ENCODE measurements at places on chromosomes 6 and 20.

DNA sequence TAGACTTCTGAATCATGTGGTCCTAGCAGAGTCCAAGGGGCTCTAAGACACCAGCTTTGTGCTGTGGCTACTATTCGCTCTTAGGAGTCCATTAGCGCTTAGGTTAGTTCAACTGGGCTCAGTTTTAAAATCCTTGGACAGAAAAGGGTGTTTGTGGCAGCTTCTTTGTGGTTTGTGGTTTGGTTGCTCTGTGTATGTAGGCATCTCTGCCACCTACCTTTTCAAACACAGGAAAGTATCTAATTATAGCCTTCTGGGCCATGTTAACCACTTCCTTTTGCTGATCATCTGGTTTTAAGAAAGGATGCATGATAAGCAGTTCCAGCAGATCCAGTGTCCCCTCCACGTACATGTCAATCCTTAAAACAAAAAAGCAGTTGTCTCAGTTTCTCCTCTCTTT, 10.8 kb downstream of the GSTA4 start:
- no peak for DNase-seq

DNA sequence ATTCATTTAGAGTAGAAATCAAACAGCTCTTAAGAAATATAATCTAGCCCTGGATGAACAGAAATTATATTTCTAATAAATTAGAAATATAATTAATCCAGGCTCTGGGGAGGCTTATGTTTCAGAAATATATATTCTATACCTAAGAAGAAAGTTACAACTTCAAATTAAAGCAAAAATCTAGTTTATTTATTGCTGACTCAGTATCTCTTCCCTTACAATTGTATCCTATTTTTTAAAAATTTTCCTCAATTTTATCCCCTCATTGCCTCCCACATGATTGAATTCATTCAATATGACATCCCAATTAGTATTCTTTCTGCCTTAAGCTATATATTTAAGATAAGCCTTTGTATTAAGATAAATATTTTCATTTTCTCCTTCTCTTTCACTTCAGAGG, 71.4 kb downstream of the HS3ST5 start:
- DNase-seq, result no peak

DNA sequence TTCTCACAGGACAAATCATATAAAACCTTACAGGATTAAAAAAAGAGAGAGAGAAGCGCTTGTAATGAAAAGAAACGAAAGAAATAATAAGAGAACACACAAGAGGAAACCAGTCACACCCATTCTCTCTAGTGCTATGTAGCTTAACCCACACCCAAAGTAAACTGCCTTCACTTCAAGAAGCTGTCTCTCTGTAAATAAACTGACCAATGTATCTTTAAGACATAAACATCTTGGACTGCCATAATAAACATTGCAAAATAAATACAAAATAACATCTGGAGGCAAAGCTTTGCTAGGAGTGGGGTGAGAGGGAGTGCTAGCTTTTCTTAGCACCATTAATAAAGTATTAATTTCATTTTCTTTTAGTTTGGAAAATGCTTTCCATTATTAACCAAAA, 61.6 kb upstream of the RNF146 start:
- DNase-seq, result no peak

- DNase-seq, result no peak
Measured at GRCh38 chr6:135521431-135521830, 23.9 kb upstream of the AHI1 start.

- DNase-seq, result no peak
Measured at GRCh38 chr6:87391334-87391733, 16.4 kb upstream of the CFAP206 start.

DNA sequence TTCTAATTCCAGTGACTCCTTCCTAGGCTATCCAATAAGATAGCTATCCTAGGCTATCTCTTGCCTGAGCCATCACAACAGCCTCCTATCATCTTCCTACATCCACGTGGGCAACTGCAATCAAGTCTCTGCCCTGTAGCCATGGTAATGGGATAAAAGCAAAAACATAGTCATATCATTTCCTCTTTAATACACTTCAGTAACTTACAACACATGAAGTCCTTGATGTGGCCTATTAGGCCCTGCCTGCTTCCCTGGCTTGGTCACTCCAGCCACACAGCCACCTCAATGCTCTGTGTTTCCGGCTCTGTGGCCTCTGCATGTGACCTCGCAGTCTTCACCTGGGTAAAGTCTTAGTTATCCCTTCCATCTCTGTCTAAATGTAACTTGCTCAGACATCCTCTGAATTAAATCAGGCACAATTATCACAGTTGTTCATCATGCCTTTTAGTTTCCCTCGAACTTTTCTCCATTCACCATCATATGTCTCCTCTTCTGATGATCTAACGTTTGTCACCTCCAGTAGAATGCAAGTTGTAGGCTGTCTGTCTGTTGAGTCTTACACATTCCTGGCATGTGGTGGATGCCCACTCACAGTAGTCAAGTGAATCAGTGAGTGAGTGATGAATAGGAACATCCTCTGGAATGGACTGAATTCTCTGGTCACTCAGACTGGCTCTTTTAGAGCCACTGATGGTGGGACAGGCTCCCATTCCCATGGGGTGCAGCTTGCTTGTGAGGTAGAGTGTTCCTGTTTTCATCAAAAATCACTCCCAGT, 229.4 kb downstream of the TBC1D7 start:
- DNase-seq, result no peak

DNA sequence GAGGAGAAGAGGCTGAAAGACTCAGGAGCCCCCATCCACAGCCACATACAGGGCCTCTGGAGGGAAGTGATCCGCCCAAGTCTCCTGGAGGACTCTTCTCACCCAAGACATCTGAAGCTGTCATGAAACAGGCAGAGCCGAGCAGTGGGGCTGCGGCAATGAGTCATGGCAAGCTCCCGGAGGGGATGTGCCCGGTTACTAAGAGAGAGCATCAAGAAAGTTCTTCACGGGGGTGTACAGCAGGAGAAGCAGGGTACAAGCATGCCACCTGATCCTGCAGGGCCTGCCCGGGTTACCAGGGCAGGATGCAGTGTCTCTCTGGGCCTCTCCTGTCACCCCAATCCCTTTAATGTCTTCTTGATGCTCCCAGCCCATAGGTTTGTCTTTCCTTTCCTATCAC, 21.1 kb downstream of the TRIM26 start:
- DNase-seq, result no peak

DNA sequence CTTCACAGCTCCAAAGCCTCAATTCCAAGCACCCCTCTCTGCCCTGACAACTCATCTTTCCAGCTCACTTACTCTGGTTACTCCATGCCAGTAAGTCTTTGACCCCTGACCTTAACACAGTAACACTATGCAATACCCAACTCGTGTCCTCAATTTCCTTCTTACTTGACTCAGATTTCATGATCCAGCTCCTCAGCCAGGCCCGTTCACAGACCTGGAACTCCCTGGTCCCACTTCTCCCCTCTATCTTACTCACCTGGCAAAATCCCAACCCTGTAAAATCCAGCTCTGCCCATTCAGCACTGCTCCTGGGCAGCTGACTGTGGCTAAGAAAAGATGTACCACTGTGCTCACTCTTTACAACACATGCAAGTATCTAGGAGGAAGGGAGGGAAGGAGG, 7.9 kb downstream of the GNL1 start:
- DNase-seq, result no peak

DNA sequence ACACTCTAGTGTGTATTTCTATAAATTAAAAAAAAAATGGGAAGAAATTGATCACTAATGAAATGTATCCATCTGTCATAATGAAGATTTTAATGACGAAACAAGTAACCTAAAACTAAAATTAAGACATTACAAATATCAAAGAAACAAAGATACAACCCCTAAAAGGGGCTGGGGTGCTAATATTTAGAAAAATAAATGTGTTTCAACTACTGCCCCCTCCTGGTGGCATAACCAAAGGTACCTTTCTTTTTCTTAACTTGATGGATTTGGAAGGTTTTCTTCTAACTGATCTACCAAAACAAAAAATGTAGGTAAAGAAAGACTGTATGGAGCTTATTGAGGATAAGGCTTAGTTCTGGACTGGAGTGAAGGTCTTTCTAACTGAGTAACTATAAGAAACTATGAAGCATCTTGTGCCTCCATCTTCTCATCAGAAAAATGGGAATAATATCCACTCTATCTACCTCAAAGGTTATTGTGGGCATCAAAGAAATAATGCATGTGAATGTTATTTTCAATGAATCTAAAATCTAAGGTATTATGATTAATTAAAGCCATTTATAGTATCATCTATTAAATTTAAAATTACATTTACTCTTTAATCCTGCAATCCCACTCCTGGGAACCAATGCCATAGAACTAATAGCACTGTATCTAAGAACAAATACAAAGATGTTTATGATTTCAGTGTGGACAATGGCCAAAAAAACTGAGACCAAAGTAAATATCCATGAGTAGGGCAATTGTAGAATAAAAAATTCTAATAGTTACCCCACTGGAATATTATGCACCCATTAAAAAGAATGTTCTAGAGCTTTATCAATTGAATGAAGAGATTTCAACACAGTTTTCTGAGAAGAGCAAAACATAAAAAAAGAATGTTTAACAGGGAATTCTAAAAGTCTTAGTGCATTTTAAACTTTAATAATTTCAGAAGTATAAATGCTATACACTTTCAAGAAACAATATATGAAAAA, 117.2 kb downstream of the BACH2 start:
- DNase-seq, result no peak

DNA sequence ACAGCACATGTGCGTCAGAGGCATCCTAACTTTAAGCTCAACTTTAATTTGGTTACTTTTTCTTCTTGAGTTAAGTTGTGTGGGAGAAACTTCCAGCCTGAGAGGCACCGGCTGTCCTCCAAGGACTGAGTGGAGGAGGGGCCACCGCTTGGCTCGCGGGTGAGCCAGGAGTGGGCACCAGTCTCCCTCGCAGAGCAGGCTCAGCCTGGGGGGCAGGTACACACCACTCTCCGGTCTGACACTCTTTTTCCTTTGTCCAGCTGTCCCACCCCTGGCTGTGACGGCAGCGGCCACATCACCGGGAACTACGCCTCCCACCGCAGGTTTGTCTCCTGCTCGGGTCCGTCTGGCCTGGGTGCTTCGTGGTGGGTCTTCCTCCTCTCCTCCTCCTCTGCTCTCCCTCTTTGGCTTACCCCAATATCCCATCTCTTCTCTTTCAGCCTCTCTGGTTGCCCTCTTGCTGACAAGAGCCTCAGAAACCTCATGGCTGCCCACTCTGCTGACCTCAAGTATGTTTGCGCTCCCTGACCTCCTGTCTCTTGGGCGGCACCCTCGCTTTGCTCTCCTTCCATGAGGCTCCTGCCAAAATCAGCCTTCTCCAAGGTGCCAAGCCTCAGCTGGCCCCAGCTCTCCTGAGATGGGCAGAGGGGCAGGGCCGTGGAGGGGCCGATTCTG, 32.6 kb upstream of the PCMTD2 start:
- DNase-seq, result no peak

DNA sequence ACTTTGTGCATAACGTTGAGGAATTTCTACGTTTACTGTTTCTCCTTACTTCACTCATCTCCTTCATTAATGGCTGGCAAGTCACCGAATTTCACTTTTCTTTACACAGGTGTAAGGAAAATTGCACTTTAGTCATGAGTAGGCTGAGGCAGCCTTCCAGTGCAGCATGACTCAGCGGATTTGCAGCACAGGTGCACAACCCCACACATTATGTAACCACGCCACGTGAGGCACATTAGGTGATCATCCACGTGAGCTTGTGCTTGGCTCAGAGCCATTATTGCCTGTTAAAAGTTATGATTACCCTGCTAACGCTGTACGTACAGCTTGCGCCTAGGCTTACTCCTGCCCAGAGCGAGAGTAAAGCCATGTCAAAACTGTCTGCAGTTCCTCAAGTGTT, 158.8 kb downstream of the NKAIN2 start:
- DNase-seq, result no peak

DNA sequence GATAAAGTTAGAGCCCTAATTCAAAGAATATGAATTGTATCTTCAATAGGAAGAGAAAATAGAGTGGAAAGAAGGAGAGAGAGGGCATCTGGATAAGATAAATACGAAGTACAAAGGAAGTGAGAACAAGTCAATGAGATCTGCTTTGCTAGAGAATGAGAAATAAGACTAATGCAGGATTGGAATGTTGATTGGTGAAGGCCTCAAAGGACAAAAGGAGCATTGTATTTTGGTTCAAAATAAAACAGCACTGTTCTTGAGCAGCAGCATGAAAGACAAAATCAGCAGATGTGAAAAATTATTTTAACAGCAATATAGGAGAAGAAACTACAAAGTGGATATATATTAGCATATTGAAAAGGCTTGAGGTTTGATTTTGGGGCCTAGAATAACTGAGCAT, 5.1 kb upstream of the TMEM244 start:
- no peak for DNase-seq

DNA sequence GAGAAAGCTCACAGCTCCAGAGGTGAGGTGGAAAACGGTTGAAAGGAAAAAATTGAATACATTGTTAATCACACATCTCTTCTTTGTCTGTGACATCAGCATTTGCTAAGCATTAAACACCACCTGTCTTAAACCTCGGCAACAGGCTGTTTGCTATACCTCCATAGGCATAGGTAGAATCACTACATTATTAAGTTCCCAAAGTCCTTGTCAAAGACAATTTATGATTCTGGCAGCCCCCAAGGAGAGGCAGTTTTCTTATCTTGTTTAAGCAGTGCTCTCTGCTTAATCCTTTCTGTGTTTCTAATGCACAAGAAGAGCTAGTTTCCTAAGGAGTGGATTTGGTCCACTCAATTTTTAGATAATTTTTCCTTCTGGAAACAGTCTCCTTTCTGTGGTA, 249.7 kb downstream of the NKAIN2 start:
- DNase-seq, result no peak

DNA sequence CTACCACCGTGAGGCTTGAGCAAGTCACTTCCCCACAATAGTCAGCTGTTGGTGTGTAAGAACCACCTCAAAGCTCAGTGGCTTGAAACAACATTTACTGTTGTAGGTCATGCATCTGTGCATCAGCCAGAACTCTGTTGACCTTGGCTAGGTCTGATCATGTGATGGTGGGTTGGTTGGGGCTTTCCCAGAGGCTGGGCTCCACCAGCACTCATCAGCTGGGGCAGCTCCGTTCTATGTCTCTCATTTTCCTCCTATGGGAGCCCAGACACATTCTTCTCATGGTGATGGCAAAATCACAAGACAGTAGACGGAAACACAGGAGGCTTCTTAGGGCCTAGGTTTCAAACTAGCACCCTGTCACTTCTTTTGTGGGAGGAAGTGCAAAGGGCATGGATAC, 42.8 kb upstream of the PSMF1 start:
- no peak for DNase-seq

GRCh38 chr6:314377-314776, 22.1 kb downstream of the DUSP22 start:
- DNase-seq, result no peak

- no peak for DNase-seq
Measured at GRCh38 chr20:19866070-19866469, 108.0 kb downstream of the RIN2 start.

DNA sequence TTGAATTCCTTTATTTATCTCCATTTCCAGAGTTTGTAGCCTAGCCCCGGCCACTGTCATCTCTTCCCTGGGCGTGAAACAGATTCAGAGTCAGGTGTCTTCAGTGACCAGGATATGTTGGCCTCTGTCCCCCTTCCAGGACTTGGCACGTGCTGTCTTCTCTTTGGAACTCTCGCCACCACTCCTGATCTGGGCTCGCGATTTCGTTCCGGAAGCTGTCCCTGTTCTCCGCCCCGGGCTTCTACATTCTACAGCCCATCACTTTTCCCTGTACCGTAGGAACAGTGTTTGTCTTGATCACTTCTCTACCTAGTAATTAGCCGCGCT, 739 bp downstream of the GSS start:
- DNase-seq, result peak; percentile 14

Data from HS-27A (cell line).